ENCODE measurements at places on chromosomes 1 and 21.
A peak's percentile ranks its signal among the peaks of the same experiment; 100 is the strongest.

GRCh38 chr1:39952359-39953110, 2.4 kb upstream of the MFSD2A start:
- peak; percentile 35 for DNase-seq

DNA sequence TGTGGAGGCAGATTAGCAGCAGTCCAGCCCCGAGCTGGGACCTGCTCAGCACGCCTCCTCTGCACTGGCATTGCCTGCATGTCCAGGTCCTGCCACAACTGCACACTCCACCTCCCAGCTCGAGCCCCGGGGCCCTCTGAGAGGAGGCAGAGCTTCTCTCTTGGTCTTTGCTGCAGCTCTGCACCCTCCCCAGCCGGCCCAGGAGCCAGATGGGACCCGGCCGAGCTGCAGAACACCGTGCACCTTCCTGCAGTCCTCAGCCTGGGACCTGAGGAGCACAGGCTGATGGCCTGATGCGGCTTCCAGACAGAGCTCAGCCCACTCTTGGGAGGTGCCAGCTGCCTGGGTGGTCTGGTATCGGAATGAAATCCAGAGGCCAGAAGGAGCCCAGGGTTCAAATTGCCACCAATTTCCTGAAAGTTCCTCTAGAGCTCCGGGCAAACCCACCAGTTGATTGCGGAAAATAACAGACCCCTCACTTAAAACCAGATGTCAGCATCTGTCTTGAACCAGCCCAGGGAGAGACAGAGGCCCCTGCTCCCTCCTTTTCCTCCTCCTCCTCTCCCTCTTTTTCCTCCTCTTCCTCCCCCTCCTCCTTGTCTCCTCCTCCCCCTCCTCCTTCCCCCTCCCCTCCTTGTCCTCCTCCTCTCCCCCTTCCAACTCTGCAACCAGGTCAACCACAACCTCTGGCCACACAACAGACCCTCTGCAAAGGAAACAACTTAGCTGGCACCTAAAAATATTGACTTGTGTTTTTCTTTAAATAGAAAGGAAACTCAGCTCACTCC, 10.6 kb upstream of the SPSB1 start:
- peak; percentile 33 for DNase-seq

GRCh38 chr1:113146242-113147072, 73.5 kb downstream of the LRIG2 start:
- DNase-seq: no peak

- no peak for DNase-seq
Measured at GRCh38 chr1:198630863-198631262, 8.0 kb upstream of the PTPRC start.

DNA sequence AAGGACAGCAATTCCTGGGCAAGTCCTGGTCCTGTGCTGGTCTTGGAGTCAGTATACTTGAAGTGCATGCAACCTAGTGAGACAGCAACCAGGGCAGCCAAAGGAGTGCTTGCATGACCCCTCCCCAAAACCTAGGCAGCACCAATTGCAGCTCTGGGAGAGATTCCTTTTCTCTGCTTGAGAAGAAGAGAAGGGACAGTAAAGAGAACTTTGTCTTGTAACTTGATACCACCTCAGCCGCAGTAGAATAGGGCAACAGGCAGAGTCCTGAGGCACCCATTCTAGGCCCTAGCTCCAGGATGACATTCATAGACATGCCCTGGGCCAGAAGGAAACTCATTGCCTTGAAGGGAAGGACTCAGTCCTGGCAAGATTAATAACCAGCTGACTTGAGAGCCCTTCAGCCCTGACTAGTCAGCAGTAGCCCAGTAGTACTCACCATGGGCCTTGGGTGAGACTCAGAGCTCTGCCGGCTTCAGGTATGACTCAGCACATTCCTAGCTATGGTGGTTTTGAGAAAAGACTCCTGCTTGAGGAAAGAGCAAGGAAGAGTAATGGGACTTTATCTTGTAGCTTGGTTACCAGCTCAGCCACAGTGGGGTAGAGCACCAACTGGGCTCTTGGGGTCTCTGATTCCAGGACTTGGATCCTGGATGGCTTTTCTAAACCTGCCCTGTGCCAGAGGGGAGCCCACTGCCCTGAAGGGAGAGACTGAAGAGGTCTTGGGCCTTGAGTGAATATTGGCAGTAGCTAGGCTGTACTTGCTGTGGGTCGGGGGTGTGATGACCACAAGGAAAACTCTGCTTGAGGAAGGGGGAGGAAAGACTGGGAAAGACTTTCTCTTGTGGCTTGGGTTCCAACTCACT, 51.7 kb upstream of the ACADM start:
- DNase-seq: peak; percentile 75

GRCh38 chr1:221343607-221344006, 398.3 kb downstream of the DUSP10 start:
- DNase-seq: no peak

- no peak for DNase-seq
Measured at GRCh38 chr1:235918032-235918431, 51.3 kb upstream of the LYST start.

DNA sequence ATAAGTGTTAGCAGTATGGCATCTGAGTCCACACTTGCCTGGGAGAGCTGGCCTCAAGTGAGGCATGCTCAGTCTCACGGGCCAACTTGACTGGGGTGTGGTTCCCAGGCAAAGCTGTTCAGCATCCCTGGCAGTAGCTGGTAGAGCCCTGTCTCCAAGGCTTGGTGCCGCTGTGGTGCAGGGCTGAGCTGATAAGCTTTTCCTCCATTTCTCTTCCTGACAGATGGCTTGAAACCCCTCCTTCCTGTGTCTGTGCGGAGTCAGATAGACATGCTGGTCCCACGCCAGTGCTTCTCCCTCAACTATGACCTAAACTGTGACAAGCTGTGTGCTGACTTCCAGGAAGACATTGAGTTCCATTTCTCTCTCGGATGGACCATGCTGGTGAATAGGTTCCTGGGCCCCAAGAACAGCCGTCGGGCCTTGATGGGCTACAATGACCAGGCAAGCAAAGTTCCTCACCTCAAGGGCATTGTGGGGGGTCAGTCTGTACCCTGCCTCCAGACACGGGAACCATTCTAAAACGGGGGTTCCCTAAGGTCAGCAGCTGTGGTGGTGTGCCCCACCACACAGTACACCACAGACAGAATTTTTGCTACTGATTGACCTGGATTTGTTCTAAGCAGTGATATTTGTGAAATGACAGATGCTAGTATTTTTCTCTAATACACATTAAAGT, 13.7 kb upstream of the MIIP start:
- no peak for DNase-seq

- no peak for DNase-seq
Measured at GRCh38 chr1:200275415-200275814, 134.4 kb downstream of the ZNF281 start.

GRCh38 chr21:17789656-17790055, 29.5 kb downstream of the C21orf91 start:
- no peak for DNase-seq

DNA sequence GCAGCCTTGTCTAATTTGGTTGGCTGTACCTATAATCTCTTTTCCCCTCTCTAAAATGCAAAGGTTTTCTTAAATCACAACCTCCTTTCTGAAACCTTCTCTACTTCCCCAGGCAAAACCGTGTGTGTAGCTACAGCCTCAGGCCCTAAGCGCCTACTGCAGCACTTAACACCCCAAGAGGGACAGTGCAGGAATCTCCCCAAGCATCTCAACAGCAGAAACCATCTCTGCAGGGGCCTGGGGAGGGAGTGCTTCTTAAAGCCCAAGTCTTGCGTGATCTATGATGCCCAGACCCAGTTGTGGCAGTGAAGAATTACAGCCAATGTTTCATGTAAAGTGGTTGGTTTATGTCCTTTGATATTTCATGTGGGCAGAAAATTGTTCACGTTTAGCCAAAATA, 159.3 kb downstream of the DSCAM start:
- DNase-seq: no peak

DNA sequence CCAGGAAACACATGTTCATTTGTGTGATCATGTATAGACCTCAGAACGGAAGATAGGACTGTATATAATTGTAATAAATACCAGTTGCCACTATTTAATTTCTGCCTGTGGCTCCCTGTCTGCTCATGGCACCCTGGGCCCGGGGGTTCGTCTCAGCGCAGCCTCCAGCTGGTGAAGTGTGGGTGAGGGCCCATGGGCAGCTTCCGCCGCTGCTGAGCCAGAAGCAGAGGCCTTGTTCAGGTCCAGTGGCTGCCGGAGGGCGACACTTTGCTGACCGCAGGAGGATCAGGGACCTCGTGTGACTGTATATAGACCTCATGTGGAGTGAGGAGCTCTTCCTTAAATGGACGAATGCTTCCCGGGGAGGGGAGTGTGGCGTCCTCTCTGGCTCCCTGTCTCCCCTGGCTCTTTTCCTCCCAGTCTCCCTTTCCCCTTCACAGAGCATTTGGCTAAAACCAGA, 155.9 kb downstream of the PEX14 start:
- DNase-seq: no peak

- no peak for DNase-seq
Measured at GRCh38 chr21:20944139-20944538, 54.1 kb upstream of the NCAM2 start.

DNA sequence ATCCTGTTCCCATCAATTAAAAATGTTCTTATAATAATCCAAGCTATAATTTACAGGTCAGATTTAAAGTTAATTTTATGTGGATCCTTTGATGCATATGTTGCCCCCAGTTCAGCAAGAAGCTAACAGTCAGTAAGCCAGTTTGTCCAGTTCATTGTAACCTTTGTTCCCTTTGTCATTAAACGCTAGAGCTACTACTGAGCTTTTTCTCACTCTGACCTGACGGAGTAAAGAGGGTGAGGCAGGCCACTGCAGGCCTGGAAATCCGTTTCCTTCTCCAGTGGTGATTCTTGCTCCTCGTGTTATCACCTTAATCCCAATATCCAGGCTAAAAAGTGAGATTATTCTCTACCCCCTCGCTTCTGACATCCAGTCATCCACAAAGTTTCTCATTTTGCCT, 10.2 kb downstream of the YBX1 start:
- DNase-seq: no peak
